Activated naive CD8-positive, alpha-beta T cell treated with anti-CD3 and anti-CD28 coated beads for 36 hours (primary cell): ENCODE measurements at places on chromosomes 2 and 18. TPM values are rescaled to one million over a fixed set of nuclear protein-coding genes. Genes with fewer than 3 reads are reported as not detected.

MAP3K19 gene
- not detected for total RNA-seq

ARHGAP15 gene
- 47.0 TPM for total RNA-seq

ARL4C gene
- total RNA-seq = 65.1 TPM

CYTIP gene
- 302 TPM for total RNA-seq

CDH2 gene
- total RNA-seq = 0.37 TPM

KIAA2012 gene
- total RNA-seq = not detected

HOXD3 gene
- not detected for total RNA-seq

MEIS1 gene
- not detected for total RNA-seq

GRCh38 chr2:150120326-150120955 is 367.0 kb downstream of the RND3 start:
- H3K4me3 ChIP-seq = no peak overlapping the region
- no peak overlapping the region for H3K27ac ChIP-seq
- H3K36me3 ChIP-seq = no peaks in the 10 kb centered on the region
- no peaks in the 10 kb centered on the region for H3K4me1 ChIP-seq
- H3K27me3 ChIP-seq = no peaks in the 10 kb centered on the region
- DNase-seq = no peak

GRCh38 chr2:197102231-197102630 is 175.7 kb upstream of the PGAP1 start:
- H3K4me3 ChIP-seq = no peak overlapping the region
- peak overlapping the region; percentile 31 for H3K27ac ChIP-seq
- no peak for DNase-seq
- peaks cover 20% of the 10 kb centered on the region for H3K36me3 ChIP-seq

DNA sequence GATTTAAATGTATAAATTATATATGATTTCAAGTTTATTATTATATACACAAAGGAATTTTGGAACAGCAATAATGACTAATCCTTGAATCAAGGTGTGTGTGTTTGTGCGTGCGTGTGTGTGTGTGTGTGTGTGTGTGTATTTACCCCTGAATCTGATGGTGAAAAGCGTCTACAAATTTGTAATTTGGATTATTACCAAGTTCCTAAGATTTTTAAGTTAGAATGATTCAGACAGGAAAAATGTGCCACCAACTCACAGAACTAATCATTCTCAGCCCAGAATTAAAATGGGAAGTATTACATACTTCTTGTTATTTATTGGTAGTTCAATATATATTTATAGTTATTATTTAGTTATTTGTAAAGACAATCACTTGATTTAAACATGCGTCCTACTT is 12.3 kb downstream of the CALCRL start:
- no peak overlapping the region for H3K4me3 ChIP-seq
- H3K27ac ChIP-seq = no peak overlapping the region
- no peak for DNase-seq
- no peaks in the 10 kb centered on the region for H3K36me3 ChIP-seq
- H3K27me3 ChIP-seq = no peaks in the 10 kb centered on the region

DNA sequence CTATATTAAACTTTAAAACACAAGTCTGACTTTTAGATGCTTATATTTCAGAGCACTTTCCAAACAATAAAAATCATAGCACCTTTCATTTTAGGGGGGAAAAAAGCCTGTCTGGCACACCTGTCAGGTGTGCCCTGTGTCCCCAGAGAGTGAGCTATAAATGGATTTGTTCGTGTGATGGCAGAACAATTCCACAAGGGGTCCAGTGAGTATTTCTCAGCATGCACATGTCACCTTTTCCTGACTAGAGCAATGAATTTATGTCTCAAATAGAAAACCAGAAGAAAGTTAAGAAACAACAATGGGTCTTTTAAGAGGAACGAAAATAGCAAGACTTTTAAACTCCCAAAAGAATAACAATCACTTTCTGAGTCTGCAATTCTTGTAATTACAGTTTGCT is 55.9 kb downstream of the ACVR1C start:
- H3K4me3 ChIP-seq = no peak overlapping the region
- H3K27ac ChIP-seq = no peak overlapping the region
- H3K27me3 ChIP-seq = no peaks in the 10 kb centered on the region

- peaks cover 2% of the 10 kb centered on the region for H3K36me3 ChIP-seq
- no peak overlapping the region for H3K27ac ChIP-seq
- DNase-seq = no peak
- peaks cover 2% of the 10 kb centered on the region for H3K4me1 ChIP-seq
- no peak overlapping the region for H3K4me3 ChIP-seq
- H3K27me3 ChIP-seq = no peaks in the 10 kb centered on the region
Observed at GRCh38 chr2:86675104-86675503, 45.0 kb upstream of the RMND5A start.

DNA sequence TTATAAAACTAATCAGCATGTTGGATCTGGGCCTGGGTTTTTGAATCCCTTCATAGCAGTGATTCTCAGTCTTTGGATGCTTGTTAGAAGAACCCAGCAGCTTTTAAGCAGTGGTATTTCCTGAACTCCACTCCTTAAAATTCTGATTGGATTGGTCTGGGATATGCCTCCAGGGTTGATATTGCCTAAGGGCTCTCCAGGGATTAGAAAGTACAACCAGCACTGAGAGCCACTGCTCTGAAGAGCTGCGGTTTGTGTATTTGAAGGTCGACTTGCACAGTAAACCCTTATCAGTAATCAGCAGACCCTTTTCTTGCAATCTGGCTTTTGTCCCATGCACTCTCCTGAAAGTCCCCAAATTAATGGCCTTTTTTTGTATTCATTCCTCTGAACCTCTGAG is 17.0 kb upstream of the RBMS1 start:
- H3K36me3 ChIP-seq = no peaks in the 10 kb centered on the region
- H3K4me3 ChIP-seq = no peak overlapping the region
- peaks cover 29% of the 10 kb centered on the region for H3K4me1 ChIP-seq
- no peaks in the 10 kb centered on the region for H3K27me3 ChIP-seq

GRCh38 chr2:143192716-143193115 is 63.5 kb downstream of the ARHGAP15 start:
- DNase-seq = no peak
- peaks cover 24% of the 10 kb centered on the region for H3K36me3 ChIP-seq
- H3K4me3 ChIP-seq = no peak overlapping the region
- no peak overlapping the region for H3K27ac ChIP-seq
- no peaks in the 10 kb centered on the region for H3K27me3 ChIP-seq

GRCh38 chr2:51013079-51013932 is 18.6 kb downstream of the NRXN1 start:
- H3K27me3 ChIP-seq = no peaks in the 10 kb centered on the region
- H3K4me3 ChIP-seq = no peak overlapping the region
- DNase-seq = no peak
- no peaks in the 10 kb centered on the region for H3K36me3 ChIP-seq
- H3K27ac ChIP-seq = no peak overlapping the region
- H3K4me1 ChIP-seq = no peaks in the 10 kb centered on the region

GRCh38 chr2:215290980-215291599 is 20.8 kb upstream of the ATIC start:
- no peaks in the 10 kb centered on the region for H3K4me1 ChIP-seq
- no peak for DNase-seq
- H3K4me3 ChIP-seq = no peak overlapping the region
- H3K36me3 ChIP-seq = no peaks in the 10 kb centered on the region

DNA sequence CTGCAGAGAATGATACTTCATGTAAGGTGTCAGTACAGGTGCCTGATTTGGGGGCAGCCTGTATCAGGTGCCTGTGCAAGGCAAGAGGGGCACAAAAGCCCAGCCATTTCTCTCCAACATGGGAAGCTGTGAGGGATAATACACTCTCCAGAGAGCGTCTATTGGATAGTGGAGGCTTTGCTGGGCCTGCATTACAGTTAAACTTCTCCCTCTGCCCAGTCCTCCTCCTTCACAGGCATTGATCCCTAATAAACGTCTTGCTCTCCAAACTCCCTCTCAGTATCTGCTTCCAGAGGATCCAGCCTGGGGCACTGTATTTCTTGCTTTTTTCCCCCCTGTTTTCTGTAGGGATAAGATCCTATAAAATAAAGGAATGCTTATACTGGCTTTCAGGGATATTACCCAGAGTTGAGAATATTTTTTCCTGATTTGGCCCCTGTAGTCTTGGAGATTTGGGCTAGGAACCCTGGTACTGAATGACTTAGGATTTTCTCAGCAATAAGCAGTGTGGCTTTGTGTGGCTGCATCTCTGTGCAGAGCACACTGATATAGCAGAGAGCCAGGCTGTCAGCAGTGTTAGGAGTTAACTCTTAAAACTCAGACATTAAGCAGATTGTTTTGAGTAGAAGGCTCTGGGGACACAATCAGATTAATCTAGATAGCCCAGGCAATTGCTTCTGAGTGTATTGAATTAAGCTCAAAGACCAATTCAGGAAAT is 330.6 kb downstream of the CYRIA start:
- H3K27ac ChIP-seq = no peak overlapping the region
- H3K27me3 ChIP-seq = peaks cover 10% of the 10 kb centered on the region
- no peaks in the 10 kb centered on the region for H3K4me1 ChIP-seq
- H3K4me3 ChIP-seq = no peak overlapping the region
- no peaks in the 10 kb centered on the region for H3K36me3 ChIP-seq

- H3K27me3 ChIP-seq = no peaks in the 10 kb centered on the region
- H3K36me3 ChIP-seq = no peaks in the 10 kb centered on the region
- no peak for DNase-seq
- no peaks in the 10 kb centered on the region for H3K4me1 ChIP-seq
Observed at GRCh38 chr18:50700245-50701165, 119.3 kb downstream of the MRO start.

- no peak overlapping the region for H3K27ac ChIP-seq
- H3K36me3 ChIP-seq = peaks cover 14% of the 10 kb centered on the region
- DNase-seq = no peak
- H3K4me3 ChIP-seq = no peak overlapping the region
Observed at GRCh38 chr2:127355407-127356008, 32.3 kb downstream of the MAP3K2 start.

GRCh38 chr18:24346254-24346653 is 51.4 kb downstream of the OSBPL1A start:
- H3K27ac ChIP-seq = no peak overlapping the region
- H3K27me3 ChIP-seq = no peaks in the 10 kb centered on the region
- H3K4me3 ChIP-seq = no peak overlapping the region
- no peaks in the 10 kb centered on the region for H3K36me3 ChIP-seq
- no peak for DNase-seq
- no peaks in the 10 kb centered on the region for H3K4me1 ChIP-seq

DNA sequence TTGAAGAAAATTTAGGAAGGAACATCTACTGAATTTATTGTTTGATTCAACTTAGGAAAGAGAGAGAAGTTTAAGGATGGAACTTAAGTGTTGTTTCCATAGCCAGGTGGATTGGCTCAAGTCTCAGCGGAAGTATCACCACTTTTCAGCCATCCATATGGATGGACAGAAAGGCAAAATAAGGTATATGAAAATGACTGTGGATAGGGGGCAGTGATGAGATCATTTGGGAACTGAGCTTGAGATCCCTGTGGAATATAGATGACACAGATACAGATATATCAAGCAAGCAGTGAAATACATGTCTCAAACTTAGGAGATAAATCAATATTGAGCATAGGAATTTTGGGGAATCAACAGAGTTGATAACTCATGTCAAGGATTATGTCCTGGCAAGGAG is 1462.7 kb upstream of the NXPH2 start:
- no peaks in the 10 kb centered on the region for H3K36me3 ChIP-seq
- no peak overlapping the region for H3K27ac ChIP-seq
- H3K4me1 ChIP-seq = no peaks in the 10 kb centered on the region
- H3K4me3 ChIP-seq = no peak overlapping the region
- no peaks in the 10 kb centered on the region for H3K27me3 ChIP-seq

DNA sequence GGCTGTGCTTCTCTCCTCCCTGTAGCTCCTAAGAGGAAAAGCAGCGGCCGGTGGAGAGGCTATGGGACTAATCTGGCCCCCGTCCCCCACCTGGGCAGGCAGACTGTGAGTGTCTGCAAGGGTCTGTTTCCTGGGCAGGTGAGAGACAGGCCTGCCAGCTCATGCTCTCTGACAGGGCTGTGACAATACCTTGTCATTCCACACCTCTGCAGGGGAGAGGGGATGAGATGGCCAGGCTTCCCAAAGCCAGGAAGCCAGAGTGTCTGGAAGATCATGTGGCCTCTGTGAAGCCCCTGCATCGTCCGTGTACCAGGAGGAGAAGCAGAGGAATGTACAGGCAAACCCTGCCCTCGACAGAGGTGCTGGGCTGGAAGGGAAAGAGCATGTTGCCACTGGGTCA is 142.5 kb upstream of the GATA6 start:
- H3K27me3 ChIP-seq = no peaks in the 10 kb centered on the region
- H3K4me1 ChIP-seq = no peaks in the 10 kb centered on the region
- no peak overlapping the region for H3K27ac ChIP-seq

- no peak overlapping the region for H3K27ac ChIP-seq
- H3K4me3 ChIP-seq = no peak overlapping the region
- H3K27me3 ChIP-seq = no peaks in the 10 kb centered on the region
- no peak for DNase-seq
- H3K4me1 ChIP-seq = no peaks in the 10 kb centered on the region
Observed at GRCh38 chr2:153939124-153939796, 67.5 kb downstream of the GALNT13 start.

DNA sequence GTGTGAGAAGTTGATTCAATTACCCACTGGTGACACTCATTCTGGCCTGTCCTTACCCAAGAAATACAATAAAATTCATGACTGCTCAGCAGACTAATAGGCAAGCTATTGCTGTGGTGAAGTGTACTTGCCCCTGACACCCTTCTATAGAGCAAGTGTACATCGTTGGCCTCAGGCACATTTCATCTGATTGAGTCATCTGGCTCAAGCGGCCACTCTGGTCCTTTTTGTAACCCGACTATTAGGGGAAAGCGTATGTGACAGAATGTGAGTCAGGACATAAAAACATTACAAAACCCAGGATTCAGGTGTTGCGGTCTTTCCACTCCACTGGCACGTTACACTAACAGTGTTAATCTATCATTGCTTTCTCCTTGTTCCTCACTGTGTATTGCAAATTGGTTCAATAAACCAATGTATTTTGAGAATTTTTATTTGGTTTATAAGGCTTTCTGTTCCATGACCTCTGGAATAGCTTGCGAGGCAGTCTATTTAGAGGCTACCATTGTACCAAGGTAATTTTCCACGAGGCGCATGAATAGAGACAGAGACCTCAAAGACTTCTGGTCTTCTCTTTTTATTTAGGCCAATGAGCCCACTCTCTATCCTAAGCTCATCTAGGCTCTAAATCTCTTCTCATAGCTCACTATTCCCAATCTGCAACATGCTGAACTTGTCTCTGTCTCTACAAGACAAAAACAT is 10.2 kb upstream of the TTC32 start:
- H3K27ac ChIP-seq = no peak overlapping the region
- no peak for DNase-seq
- peaks cover 14% of the 10 kb centered on the region for H3K36me3 ChIP-seq
- H3K4me3 ChIP-seq = no peak overlapping the region

- H3K27ac ChIP-seq = no peak overlapping the region
- H3K36me3 ChIP-seq = peaks cover 3% of the 10 kb centered on the region
- no peak overlapping the region for H3K4me3 ChIP-seq
- H3K27me3 ChIP-seq = no peaks in the 10 kb centered on the region
- H3K4me1 ChIP-seq = peaks cover 12% of the 10 kb centered on the region
Observed at GRCh38 chr2:24261441-24261840, 86.6 kb downstream of the FAM228A start.

- H3K36me3 ChIP-seq = peaks cover 33% of the 10 kb centered on the region
- no peaks in the 10 kb centered on the region for H3K27me3 ChIP-seq
- H3K4me1 ChIP-seq = peaks cover 24% of the 10 kb centered on the region
- no peak overlapping the region for H3K27ac ChIP-seq
- DNase-seq = no peak
Observed at GRCh38 chr2:171407030-171407675, 26.6 kb downstream of the METTL8 start.
